ENCODE measurements at places on chromosomes 1 and 21. TPM values are rescaled to one million over a fixed set of nuclear protein-coding genes. Genes with fewer than 3 reads are reported as not detected.

GRCh38 chr21:19523746-19524145, 1120.2 kb upstream of the TMPRSS15 start:
- no peak for DNase-seq

- DNase-seq, result peak; percentile 68
Observed at GRCh38 chr1:229514578-229515275, 6.6 kb upstream of the NUP133 start.

- peak; percentile 54 for DNase-seq
Observed at GRCh38 chr1:26574719-26575251, 45.2 kb downstream of the RPS6KA1 start.

Gene SLC45A1
- 8.1 TPM for polyA plus RNA-seq

Gene EPHB2
- polyA plus RNA-seq, result 0.87 TPM

Gene RIMKLA
- 0.25 TPM for polyA plus RNA-seq

- DNase-seq, result no peak
Observed at GRCh38 chr1:211231873-211232272, 27.3 kb upstream of the RCOR3 start.

Gene LPAR3
- polyA plus RNA-seq, result not detected
